ENCODE measurements at places on chromosomes 1 and 21. TPM values are rescaled to one million over a fixed set of nuclear protein-coding genes. Genes with fewer than 3 reads are reported as not detected.

Gene SPRR1B
- not detected for total RNA-seq

DNA sequence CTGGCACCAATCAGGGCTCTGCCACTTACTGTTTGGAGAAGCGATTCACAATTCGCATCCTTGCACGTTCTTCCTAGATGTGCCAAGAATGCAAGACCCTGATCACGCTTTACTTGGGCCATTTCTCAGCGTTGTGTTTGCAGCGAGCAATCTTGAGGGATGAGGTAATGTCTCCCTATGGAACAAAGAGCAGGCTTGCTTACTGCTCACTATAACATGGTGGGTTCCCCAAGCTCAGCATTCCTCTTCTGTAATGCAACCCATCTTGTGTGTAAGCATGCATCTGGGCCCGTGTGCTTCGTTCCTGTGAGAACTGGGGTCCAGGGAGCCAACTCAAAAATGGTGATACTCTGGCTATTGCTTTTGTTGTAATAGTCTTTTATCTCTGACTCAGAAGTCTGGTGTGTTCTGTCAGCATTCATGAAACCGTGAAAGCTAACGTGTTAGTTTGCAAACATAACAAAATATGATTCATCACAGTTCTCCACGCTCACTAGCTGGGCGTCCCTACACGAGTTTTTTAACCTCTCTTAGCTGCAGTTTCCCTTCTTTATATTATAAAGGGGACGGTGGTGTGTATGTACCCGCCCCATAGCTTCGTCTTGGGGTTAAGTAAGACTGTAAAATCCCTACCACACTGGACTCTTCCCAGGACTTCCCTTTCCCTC is 33.3 kb downstream of the DNTTIP2 start:
- peak overlapping the region; percentile 22 for H3K4me3 ChIP-seq
- H3K36me3 ChIP-seq: peaks cover 3% of the 10 kb centered on the region
- peak; percentile 65 for DNase-seq
- H3K4me1 ChIP-seq: peaks cover 6% of the 10 kb centered on the region
- H3K27ac ChIP-seq: peak overlapping the region; percentile 96

Gene CELA3B
- 6.7 TPM for total RNA-seq

Gene CYP4A22
- 0.14 TPM for total RNA-seq

DNA sequence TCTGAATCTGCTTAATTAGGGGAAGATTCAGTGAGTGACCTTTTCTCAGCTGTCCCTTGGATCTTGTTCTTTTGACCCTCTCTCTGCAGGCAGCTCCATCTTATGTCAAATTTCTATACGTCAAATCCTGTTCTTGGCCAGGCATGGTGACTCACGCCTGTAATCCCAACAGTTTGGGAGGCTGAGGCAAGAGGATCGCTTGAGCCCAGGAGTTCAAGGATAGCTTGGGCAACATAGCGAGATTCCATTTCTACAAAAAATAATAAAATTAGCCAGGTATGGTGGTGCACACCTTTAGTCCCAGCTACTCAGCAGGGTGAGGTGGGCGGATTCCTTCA is 12.3 kb upstream of the CDC42 start:
- no peaks in the 10 kb centered on the region for H3K4me1 ChIP-seq
- H3K36me3 ChIP-seq: no peaks in the 10 kb centered on the region
- no peaks in the 10 kb centered on the region for H3K27me3 ChIP-seq
- no peak overlapping the region for H3K27ac ChIP-seq
- no peak overlapping the region for H3K4me3 ChIP-seq
- DNase-seq: no peak

- peaks cover 14% of the 10 kb centered on the region for H3K27me3 ChIP-seq
- no peak overlapping the region for H3K4me3 ChIP-seq
- peak overlapping the region; percentile 65 for H3K27ac ChIP-seq
- peak; percentile 47 for DNase-seq
Measured at GRCh38 chr21:45590246-45590725, 48.0 kb upstream of the SLC19A1 start.

DNA sequence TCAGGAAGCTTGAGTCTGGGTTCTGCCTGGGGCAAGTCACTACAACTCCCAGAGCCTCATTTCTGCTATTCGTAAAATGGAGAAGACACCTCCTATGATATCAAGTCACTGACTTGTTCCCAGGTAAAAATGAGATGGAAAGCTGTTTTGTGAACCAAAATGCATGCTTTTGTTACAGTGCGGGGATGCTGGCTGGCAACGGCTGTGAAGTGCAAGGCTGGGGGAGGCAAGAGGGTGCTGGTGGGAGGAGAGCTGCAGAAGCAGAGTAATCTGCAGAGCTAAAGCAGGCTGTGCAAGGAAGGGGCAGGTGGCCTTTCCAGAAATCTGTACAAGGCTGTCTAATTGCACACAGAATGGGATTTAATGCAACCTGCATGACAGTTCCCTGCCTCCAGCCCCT is 150.9 kb downstream of the CNIH3 start:
- no peaks in the 10 kb centered on the region for H3K4me1 ChIP-seq
- H3K27ac ChIP-seq: no peak overlapping the region
- H3K36me3 ChIP-seq: no peaks in the 10 kb centered on the region
- DNase-seq: no peak

DNA sequence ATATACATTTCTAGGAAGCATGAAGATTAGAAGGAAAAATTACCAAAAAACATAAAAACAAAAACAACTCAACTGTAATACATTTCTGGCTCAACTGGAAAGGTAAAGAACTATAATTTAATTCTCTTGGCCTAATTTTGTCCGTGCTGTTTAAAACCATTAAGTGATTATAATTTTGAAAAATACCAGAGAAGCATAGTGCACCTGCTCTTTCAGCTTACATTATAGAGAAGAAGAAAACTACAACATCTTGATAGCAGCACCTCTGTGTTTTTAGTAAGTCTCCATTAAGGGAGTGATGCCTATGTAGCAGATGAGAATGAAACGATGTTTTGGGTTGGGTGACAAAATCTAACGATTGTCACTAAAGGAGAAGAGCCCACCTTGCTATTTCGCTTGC is 19.3 kb upstream of the MAN1A2 start:
- DNase-seq: no peak
- H3K27me3 ChIP-seq: no peaks in the 10 kb centered on the region

Gene PLXNA2
- 118 TPM for total RNA-seq

Gene PPFIA4
- total RNA-seq: 5.1 TPM

- H3K27me3 ChIP-seq: no peaks in the 10 kb centered on the region
- no peak overlapping the region for H3K4me3 ChIP-seq
- no peaks in the 10 kb centered on the region for H3K36me3 ChIP-seq
- DNase-seq: peak; percentile 50
- no peak overlapping the region for H3K27ac ChIP-seq
- H3K4me1 ChIP-seq: peaks cover 6% of the 10 kb centered on the region
Measured at GRCh38 chr1:64624218-64624713, 120.6 kb upstream of the RAVER2 start.

Gene ESPN
- total RNA-seq: 20.8 TPM

Gene SCAF4
- total RNA-seq: 28.4 TPM

Data from lung (tissue), 17 donors.